ENCODE measurements at places on chromosomes 1 and 21. TPM values are rescaled to one million over a fixed set of nuclear protein-coding genes. Genes with fewer than 3 reads are reported as not detected.

- no peak overlapping the region for H3K4me3 ChIP-seq
- DNase-seq: peak; percentile 19
- H3K27me3 ChIP-seq: no peaks in the 10 kb centered on the region
- peaks cover 27% of the 10 kb centered on the region for H3K4me1 ChIP-seq
- no peaks in the 10 kb centered on the region for H3K36me3 ChIP-seq
- H3K27ac ChIP-seq: no peak overlapping the region
Measured at GRCh38 chr1:75672528-75673393, 51.7 kb upstream of the ACADM start.

DNA sequence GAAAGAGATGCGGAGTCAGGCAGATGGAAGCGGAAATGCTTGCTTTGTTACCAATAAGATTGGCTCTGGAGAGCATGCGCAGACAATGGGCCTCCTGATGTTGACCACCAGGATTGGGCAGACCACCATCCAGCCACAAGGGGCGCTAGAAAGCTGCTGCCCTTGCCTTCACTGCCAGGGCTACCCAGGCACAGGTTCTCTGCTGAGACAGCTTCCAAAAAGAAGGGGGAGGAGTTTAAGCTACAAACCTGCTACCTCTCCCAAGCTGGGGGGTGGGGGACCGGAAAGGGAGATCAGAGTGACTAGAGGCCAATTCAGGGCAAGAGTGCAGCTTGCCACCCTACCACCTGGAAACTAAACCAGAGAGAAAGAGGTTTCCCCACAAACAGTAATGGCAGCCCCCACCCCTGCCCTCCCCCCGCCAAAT lies 369.7 kb downstream of the RRAGC start:
- no peaks in the 10 kb centered on the region for H3K27me3 ChIP-seq
- DNase-seq: peak; percentile 84
- H3K27ac ChIP-seq: no peak overlapping the region
- H3K36me3 ChIP-seq: no peaks in the 10 kb centered on the region

- no peaks in the 10 kb centered on the region for H3K36me3 ChIP-seq
- no peak for DNase-seq
- no peak overlapping the region for H3K4me3 ChIP-seq
- no peaks in the 10 kb centered on the region for H3K4me1 ChIP-seq
Measured at GRCh38 chr1:59346429-59346828, 49.5 kb downstream of the FGGY start.

- H3K27me3 ChIP-seq: no peaks in the 10 kb centered on the region
- H3K4me1 ChIP-seq: no peaks in the 10 kb centered on the region
- no peak overlapping the region for H3K4me3 ChIP-seq
- H3K27ac ChIP-seq: no peak overlapping the region
- H3K36me3 ChIP-seq: no peaks in the 10 kb centered on the region
Measured at GRCh38 chr1:220680085-220680687, 10.0 kb upstream of the C1orf115 start.

GRCh38 chr1:16440131-16440469 lies 424 bp upstream of the NECAP2 start:
- no peak overlapping the region for H3K27ac ChIP-seq
- peaks cover 5% of the 10 kb centered on the region for H3K4me1 ChIP-seq
- no peak for DNase-seq
- peak overlapping the region; percentile 78 for H3K4me3 ChIP-seq

GRCh38 chr1:40300651-40301050 lies 16.4 kb downstream of the COL9A2 start:
- no peaks in the 10 kb centered on the region for H3K27me3 ChIP-seq
- no peak overlapping the region for H3K27ac ChIP-seq
- H3K4me1 ChIP-seq: peaks cover 6% of the 10 kb centered on the region
- H3K4me3 ChIP-seq: no peak overlapping the region

CDC7 gene
- total RNA-seq: 90.8 TPM

SIM2 gene
- total RNA-seq: not detected

All from neural progenitor cell (in vitro differentiated cells).